Tibial nerve (tissue), 4 donors: ENCODE measurements at places on chromosomes 1 and 21.
A peak's percentile ranks its signal among the peaks of the same experiment; 100 is the strongest.

DNA sequence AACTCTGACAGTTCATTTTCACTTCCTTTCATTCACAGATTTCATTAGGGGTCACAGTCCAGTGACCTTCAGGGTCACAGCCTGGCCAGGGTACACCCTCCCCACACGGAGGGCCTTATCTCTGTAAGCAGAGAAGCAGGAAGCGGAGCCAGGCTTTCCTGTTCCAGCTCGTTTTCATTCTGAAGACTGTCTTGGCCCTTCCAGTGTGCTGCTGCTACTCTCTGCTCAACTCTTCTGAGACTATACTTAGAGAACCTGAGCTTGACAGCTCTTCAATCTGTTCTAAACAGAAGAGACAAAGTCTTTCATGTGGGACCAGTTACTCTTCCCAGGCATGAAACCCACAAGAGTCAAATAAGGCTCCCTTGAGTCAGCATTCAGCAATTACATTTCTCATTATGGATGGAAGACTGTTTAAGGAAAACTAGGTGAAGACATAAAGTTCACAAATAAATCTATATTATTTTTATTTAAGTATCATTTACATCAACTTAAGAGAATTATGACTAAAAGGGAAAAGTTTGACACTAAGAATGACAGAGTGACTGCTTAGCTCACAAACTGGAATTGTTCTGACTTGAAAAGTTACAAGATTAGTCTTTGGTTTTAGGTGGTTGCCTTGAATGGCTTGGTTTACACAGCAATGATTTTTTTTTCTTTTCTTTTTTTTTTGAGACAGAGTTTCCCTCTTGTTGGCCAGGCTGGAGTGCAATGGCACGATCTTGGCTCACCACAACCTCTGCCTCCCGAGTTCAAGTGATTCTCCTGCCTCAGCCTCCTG is 4.8 kb upstream of the TDRD10 start:
- no peak for DNase-seq

DNA sequence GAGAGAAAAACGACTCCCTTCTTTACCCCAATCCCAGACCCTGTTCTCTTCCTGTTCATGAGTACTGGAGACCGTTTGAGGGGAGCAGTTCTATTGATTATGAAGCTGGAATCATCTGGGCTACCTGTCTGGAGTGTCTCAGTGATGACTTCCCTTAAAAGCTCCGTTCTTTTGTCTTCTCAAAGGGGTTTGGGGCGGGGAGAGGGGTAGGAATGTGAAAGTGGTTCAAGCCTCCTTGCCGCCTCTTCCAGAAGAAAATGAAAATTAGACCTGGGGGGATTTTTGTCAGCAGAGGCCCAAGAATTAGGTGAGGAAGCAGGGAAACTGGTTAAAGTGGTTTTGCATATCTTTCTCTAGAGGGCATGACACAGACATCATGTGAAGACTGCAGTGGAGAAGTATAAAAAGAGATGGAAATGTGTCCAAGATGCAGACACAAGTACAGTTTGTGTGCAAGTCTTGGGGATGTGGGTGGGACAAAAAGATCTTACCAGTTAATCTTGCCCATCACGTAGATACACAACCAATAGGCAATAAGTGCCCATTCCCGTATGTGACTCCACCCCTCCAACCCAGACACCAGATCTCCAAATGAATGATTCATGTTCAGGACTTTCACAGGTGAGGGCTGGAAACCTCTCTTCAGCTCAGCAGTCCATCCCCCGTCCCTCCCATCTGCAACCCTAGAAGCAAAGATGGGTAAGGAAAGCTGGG is 470 bp upstream of the MTMR11 start:
- no peak for DNase-seq

DNA sequence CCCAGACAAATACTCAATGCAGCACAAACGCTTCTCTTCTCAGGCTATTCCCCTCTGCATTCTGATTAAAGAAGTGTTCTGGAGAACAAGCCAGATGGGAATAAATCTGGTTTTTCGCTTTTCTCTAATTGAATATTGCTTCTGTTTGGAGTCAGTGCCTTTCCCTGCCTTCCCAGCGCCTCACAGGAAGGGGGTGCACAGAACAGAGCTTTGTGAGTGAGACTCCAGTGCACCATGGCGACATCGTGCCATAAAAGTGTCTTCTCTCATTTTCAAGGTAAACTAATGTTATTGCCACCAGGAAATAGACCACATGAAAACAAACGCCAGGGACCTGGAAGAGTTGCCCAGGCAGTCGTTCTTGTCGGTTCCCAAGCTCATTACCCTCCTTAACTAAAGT is 43.6 kb upstream of the SLC45A1 start:
- DNase-seq: no peak

GRCh38 chr1:169515641-169516040 is 29.9 kb upstream of the SLC19A2 start:
- DNase-seq: no peak

DNA sequence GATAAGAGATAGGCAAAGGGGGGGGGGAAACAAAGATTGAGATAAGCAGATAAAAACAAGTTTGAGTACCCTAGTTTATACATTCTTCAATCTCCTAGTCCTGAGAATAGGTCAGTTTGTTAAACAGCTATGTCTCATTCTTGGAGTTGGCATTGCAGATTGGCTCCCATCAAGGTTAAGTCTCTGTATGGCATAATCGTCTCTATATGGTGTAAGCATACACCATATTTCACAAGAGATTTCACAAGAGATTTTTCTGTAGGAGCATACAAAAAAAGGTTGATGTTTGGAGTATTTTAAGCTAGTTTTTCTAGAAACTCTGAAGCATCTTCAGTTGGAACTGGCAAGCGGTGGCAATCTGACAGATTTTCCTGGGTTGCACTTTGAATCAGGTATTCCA is 35.8 kb downstream of the NCAM2 start:
- no peak for DNase-seq

GRCh38 chr1:230558324-230558723 is 84.0 kb upstream of the COG2 start:
- no peak for DNase-seq

DNA sequence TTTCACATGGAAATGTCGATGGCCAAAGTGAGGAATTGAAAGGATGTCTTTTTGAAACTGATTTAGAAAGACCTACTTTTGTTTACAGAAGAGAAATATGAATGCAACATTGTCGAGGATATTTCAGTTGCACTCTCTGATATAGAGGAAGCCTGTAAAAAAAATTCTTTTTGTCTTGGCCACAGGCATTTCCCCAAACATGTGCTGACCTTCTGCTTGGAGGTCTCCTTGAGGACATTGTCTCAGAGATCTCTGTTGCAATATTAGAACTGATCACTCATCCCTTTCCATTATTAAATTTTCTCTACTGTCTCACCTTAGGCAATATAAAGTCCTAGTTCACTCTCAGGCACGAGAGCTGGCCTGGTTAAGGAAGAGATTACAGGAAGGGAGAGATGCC is 16.0 kb downstream of the S100A11 start:
- no peak for DNase-seq

DNA sequence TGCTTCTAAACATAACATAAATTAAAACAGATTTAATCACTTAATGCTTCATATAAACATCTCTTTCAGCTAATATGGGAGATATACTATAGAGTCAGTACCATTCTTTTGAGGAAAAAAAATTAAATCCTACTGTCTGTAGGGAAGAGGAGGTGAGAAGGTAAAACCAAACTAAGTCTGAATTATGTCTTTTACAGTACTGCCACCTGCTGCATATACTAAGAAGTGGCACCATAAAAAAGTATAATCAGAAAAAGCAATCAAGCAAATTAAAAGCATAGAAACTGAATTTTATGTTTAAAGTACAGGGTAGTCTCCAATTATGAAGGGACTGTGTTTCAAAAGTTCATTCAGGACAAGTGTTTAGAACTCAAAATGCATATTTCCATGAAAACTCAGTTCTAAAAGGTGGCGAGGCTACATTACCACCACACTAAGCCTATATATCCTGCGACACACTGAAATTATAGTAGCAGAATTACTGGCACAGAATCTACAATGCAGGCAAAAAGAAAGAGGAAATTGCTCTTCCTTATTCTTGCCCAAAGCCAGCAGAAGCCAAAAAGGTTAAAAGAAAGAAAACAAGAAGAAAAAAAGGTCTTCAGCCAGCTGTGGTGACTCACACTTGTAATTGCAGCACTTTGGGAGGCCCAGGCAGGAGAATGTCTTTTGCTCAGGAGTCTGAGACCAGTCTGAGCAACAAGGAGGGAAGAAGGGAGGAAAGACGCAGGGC is 9.0 kb downstream of the NSL1 start:
- no peak for DNase-seq

DNA sequence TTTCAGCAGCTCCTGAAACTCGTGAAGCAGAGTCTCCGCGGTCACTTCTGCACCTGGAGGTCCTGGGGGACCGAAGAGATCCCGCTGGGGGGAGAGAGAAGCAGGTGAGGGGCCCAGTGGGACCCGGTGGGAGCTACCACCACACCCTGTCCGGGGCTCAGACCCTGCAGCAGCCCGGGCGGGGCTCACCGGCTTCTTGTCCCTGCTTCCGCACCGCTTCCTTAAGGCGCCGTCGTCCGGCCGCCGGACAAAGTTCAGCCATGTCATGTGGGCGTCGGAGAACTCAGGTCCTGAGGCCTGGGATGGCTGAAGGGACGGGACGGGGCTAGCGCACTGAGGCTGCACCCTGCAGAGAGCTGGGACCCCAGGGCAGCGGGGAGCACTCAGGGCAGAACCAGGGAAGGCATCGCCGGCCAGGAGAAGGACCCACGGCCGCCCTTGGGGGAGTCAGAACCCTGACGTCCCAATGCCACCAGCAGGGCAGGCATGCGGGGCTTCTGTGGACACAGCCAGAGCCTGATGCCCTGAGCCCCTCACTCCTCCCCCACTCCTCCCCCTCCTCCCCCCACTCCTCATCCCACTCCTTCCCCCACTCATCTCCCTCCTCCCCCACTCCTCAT is 2.2 kb downstream of the C1QTNF12 start:
- DNase-seq: no peak

- DNase-seq: no peak
Measured at GRCh38 chr21:32653326-32653901, 41.2 kb upstream of the CFAP298 start.

DNA sequence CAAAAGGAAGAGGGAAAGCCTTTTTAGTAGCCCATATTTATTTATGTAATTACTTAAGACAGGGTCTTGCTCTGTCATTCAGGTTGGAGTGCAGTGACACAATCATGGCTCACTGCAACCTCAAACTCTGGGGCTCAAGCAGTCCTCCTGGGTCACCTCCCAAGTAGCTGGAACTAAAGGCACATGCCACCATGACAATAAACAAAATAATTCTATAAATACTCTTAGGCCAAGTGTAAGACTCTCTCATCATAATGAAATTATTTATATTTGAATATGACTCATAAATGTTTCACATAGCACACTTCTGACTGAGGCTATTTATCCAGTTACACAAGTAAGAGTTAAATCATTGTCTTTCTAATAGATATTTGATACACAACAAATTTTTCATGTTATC is 314.7 kb downstream of the AMY1C start:
- no peak for DNase-seq

- DNase-seq: peak; percentile 52
Measured at GRCh38 chr21:33127154-33127867, 57.4 kb downstream of the OLIG1 start.

GRCh38 chr21:42080788-42081083 is 9.6 kb downstream of the UMODL1 start:
- no peak for DNase-seq

DNA sequence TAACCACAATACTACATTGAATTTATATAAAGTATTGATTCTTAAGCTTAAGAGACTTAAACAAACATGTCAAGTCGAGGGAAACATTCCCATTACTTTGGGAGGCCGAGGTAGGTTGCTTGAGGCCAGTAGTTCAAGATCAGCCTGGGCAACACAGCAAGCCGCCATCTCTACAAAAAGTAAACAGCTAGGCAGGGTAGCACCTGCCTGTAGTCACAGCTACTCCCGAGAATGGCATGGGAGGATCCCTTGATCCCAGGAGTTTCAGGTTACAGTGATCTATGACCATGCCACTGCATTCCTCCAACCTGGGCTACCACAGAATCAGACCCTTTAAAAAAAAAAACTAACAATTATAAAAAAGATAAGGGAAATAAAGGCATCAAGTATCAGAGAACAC is 50.4 kb downstream of the EIF4G3 start:
- DNase-seq: no peak

- peak; percentile 16 for DNase-seq
Measured at GRCh38 chr1:78334952-78335351, 155.8 kb upstream of the PTGFR start.

- no peak for DNase-seq
Measured at GRCh38 chr21:16913010-16913409, 599.8 kb upstream of the CXADR start.

DNA sequence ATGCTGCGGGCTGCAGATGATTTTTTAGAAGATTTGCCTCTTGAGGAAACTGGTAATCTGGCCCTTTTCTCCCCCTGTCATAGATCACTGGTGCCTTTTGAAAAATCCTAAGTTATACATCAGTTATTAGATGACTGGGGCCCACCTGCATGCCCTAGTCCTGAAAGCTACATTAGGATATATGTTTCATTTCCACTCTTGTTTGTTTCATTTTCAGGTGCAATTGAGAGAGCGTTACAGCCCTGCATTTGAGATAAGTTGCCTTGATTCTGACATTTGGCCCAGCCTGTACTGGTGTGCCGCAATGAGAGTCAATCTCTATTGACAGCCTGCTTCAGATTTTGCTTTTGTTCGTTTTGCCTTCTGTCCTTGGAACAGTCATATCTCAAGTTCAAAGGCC is 8.1 kb upstream of the IFI44 start:
- DNase-seq: no peak

GRCh38 chr1:192579010-192579738 is 3.6 kb downstream of the RGS1 start:
- DNase-seq: no peak

GRCh38 chr1:18962855-18963737 is 6.6 kb upstream of the IFFO2 start:
- no peak for DNase-seq

- no peak for DNase-seq
Measured at GRCh38 chr1:9699361-9699760, 47.8 kb downstream of the PIK3CD start.

GRCh38 chr1:241707442-241707841 is 55.4 kb downstream of the WDR64 start:
- no peak for DNase-seq

GRCh38 chr1:208254376-208254775 is 10.2 kb upstream of the PLXNA2 start:
- DNase-seq: no peak

DNA sequence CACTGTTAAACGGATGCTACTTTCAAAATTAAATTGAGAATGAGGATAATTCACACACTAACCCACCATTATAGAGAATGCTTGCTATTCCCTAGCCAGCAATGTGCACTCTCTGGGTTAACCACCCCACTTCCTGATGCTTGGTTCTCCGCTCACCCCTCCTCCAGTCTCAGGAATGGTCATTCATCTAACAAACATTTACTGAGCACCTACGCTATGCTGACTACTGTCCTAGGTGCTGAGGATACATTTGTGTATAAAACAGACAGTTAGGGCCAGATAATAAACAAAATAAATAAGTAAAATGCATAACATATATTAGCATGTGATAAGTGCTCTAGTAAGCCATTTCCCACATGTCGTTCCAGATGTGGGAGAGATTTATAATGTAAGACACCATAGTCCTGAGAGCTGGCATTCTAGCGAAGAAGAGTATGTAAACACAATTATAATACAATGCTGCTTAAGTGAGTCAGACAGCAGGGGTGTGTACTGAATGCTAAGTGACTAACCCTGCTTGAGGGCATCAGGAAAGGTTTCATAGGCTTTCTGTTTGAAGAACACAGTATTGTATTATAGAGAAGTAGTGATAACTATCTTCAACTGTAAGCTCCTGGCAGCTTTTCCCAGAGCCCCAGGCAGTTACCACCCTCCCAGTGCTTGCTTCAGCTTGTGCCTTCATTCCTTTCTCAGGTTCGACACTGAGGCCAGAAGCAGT is 126.7 kb upstream of the CACHD1 start:
- no peak for DNase-seq
